RWPE2 (cell line): ENCODE measurements at places on chromosomes 12 and 14.

- no peak overlapping the region for H3K4me3 ChIP-seq
- no peaks in the 10 kb centered on the region for H3K27me3 ChIP-seq
- H3K27ac ChIP-seq = no peak overlapping the region
These were observed 166.7 kb downstream of the ITPR2 start for GRCh38 chr12:26666286-26666685.

GRCh38 chr12:62934799-62935674 lies at the start of gene PPM1H:
PPM1H (minus strand) TSS chr12:62935150; CDS start chr12:62934736, 414 bp downstream.
- peak within 1 kb of the TSS; percentile 42 for H3K4me3 ChIP-seq
- peaks cover 6% of the 10 kb centered on the region for H3K4me1 ChIP-seq
- H3K27me3 ChIP-seq = peaks cover 70% of the 10 kb centered on the region
- H3K36me3 ChIP-seq = no peaks in the 10 kb centered on the region
- no peak within 1 kb of the TSS for H3K27ac ChIP-seq
- DNase-seq = peak; percentile 64

GRCh38 chr14:81193924-81194633 lies 26.7 kb downstream of the GTF2A1 start:
- no peak for DNase-seq
- H3K27ac ChIP-seq = no peak overlapping the region
- peaks cover 3% of the 10 kb centered on the region for H3K27me3 ChIP-seq
- H3K36me3 ChIP-seq = peaks cover 73% of the 10 kb centered on the region
- peaks cover 4% of the 10 kb centered on the region for H3K4me1 ChIP-seq

DNA sequence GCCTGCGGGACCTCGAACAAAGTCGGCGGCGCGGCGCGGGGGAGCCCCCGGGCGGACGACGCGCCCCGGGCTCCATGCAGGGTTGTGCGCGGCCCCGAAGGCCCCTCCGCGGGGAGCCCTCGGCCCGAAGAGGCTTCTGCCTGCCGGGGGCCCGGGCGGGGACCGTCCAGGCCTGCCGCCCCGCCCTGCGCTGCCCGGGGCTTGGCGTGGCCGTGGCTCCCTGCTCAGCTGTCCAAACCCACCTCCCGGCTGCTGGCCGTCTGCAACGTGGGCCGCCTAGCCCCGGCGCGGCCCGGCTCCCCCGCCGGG lies 670 bp downstream of the DYRK2 start:
- peaks cover 36% of the 10 kb centered on the region for H3K4me1 ChIP-seq
- DNase-seq = no peak
- no peaks in the 10 kb centered on the region for H3K36me3 ChIP-seq
- peak overlapping the region; percentile 97 for H3K4me3 ChIP-seq
- H3K27ac ChIP-seq = peak overlapping the region; percentile 70
- no peaks in the 10 kb centered on the region for H3K27me3 ChIP-seq

- no peak overlapping the region for H3K4me3 ChIP-seq
- H3K36me3 ChIP-seq = no peaks in the 10 kb centered on the region
- no peaks in the 10 kb centered on the region for H3K4me1 ChIP-seq
- no peak overlapping the region for H3K27ac ChIP-seq
- peak; percentile 63 for DNase-seq
- no peaks in the 10 kb centered on the region for H3K27me3 ChIP-seq
These were observed 101.9 kb downstream of the GAS2L3 start for GRCh38 chr12:100675432-100675831.

DNA sequence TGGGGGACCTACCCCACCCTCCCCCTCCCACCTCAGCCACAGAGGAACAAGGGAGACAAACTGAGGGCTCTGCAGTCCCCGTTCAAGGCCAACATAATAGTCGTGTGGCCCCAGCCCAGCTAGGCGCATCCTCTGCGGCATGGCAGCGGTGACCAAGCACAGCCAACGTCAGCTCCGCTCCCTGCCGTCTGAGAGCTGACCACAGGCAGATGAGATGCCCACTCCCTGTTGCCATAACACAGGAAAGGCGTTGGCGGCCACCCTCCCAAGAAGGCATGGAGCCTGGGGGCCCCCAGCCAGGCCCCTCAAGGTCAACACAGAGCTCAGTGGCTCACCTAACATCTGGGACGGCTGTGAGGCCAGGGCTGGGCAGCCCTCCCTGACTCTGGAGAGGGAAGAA lies 32.6 kb upstream of the UBC start:
- no peak overlapping the region for H3K4me3 ChIP-seq
- no peaks in the 10 kb centered on the region for H3K27me3 ChIP-seq
- no peak for DNase-seq
- no peaks in the 10 kb centered on the region for H3K4me1 ChIP-seq
- H3K27ac ChIP-seq = no peak overlapping the region

DNA sequence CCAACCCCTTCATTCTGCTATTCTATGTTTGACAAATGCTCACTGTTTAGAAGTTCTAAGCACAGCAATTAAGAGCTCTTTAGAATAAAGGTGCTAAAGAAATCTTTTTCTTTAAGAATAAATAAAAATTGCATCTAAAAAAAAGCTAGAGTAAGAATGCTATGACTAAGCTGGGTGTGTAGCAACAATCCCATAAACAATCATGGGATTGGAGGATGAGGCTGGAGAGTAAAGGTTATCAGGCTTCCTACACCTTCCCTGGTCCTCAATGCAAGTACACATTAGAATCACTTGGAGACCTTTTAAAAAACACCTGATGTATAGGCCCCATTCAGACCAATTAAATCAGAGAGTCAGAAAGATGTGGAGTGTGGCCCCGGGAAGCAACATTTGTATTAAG lies 88.3 kb downstream of the CIT start:
- H3K27ac ChIP-seq = no peak overlapping the region
- no peak for DNase-seq
- H3K4me3 ChIP-seq = no peak overlapping the region
- peaks cover 9% of the 10 kb centered on the region for H3K36me3 ChIP-seq
- no peaks in the 10 kb centered on the region for H3K27me3 ChIP-seq
- H3K4me1 ChIP-seq = no peaks in the 10 kb centered on the region

DNA sequence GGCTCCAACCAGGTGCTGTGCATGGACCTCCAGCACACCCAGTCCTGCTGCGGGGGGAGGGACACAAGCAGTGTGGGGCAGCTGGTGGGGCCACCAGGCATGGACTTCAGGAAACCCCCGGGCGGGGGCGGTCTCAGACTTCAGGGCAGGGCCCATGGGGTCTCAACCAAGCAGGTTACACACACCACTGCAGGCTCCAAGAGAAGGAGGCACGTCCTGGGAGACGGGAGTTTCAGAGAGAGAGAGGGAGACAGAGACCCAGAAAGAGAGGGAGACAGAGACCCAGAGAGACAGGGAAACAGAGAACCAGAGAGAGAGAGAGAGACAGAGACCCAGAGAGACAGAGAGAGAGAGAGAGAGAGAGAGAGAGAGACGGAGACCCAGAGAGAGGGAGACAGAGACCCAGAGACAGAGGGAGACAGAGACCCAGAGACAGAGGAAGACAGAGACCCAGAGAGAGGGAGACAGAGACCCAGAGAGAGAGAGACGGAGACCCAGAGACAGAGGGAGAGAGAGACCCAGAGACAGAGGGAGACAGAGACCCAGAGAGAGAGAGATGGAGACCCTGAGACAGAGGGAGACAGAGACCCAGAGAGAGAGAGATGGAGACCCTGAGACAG lies 128.9 kb downstream of the NCOR2 start:
- peaks cover 16% of the 10 kb centered on the region for H3K4me1 ChIP-seq
- no peak overlapping the region for H3K27ac ChIP-seq
- H3K36me3 ChIP-seq = peaks cover 23% of the 10 kb centered on the region
- H3K4me3 ChIP-seq = no peak overlapping the region
- DNase-seq = no peak
- H3K27me3 ChIP-seq = no peaks in the 10 kb centered on the region

DNA sequence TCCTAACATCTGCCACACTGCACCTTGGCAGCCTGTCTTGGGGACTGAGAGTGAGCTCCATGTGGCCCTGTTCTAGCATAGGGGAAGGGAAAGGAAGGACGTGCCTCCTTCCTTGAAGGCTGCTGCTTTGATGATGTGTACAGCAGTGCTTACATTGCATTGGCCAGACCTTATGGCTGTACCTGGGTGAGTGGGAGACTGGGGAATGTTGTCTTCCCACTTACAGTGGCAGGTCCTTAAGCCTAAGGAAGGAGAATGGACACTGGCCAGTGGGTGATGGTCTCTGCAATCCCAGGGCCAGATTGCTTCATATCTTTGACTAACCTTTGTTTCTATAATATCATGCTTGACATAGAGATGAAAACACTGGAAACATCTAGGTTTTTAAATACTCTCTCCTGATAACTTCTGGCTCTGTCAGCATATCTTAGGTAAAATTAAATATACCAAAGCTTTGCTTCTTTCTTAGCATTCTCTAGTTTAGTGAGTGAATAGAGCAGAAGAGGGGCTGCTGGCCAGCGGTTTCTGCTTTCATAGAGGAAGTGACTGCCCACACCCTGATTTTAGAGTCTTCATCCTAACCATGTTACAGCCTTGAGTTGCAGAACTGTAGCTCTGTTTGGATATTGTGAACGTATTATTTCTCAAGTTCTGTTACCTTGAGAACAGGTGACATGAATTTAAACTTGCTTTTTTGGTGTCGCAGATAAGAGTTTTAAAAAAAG lies 27.2 kb downstream of the KLC1 start:
- no peak for DNase-seq
- H3K27ac ChIP-seq = no peak overlapping the region
- peaks cover 84% of the 10 kb centered on the region for H3K36me3 ChIP-seq
- H3K4me1 ChIP-seq = peaks cover 3% of the 10 kb centered on the region
- H3K27me3 ChIP-seq = no peaks in the 10 kb centered on the region

GRCh38 chr12:59940631-59941342 lies 345.0 kb downstream of the SLC16A7 start:
- H3K27ac ChIP-seq = no peak overlapping the region
- H3K4me1 ChIP-seq = no peaks in the 10 kb centered on the region
- DNase-seq = no peak
- no peak overlapping the region for H3K4me3 ChIP-seq
- no peaks in the 10 kb centered on the region for H3K27me3 ChIP-seq
- no peaks in the 10 kb centered on the region for H3K36me3 ChIP-seq

DNA sequence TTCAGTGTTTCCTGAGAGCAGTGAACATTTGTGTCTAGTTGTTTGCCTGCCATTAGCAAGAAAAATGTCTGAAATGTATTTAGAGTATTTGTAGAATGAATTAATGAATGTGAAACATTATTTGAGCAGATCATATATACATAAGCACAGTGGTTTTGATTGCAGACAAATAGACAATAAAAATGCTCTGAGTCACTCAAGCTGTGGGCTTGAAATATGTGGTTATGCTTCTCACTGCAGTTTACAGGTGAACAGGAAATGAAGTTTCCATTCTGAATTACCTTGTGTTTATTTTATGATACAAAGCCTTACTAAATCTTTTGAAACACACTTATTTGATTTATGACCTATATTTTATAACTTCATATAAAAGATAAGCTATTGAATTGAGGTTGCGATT lies 827.7 kb downstream of the TMTC2 start:
- no peaks in the 10 kb centered on the region for H3K27me3 ChIP-seq
- peaks cover 3% of the 10 kb centered on the region for H3K4me1 ChIP-seq
- H3K36me3 ChIP-seq = no peaks in the 10 kb centered on the region
- DNase-seq = no peak

DNA sequence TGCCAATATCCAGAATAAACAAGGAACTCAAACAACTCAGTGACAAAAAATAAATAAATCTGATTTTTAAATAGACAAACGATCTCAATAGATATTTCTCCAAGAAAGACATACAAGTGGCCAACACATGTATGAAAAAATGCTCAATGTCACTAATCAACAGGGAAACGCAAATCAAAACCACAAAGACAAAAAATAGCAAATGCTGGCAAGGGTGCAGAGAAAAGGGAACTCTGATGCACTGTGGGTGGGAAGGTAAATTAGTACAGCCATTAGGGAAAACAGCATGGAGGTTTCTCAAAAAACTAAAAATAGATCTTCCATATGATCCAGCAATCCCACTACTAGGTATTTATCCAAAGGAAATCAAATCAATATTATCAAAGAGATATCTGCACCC lies 3.5 kb upstream of the EIF5 start:
- no peak for DNase-seq
- no peak overlapping the region for H3K27ac ChIP-seq
- H3K36me3 ChIP-seq = peaks cover 8% of the 10 kb centered on the region
- H3K4me3 ChIP-seq = no peak overlapping the region
- H3K4me1 ChIP-seq = peaks cover 9% of the 10 kb centered on the region

DNA sequence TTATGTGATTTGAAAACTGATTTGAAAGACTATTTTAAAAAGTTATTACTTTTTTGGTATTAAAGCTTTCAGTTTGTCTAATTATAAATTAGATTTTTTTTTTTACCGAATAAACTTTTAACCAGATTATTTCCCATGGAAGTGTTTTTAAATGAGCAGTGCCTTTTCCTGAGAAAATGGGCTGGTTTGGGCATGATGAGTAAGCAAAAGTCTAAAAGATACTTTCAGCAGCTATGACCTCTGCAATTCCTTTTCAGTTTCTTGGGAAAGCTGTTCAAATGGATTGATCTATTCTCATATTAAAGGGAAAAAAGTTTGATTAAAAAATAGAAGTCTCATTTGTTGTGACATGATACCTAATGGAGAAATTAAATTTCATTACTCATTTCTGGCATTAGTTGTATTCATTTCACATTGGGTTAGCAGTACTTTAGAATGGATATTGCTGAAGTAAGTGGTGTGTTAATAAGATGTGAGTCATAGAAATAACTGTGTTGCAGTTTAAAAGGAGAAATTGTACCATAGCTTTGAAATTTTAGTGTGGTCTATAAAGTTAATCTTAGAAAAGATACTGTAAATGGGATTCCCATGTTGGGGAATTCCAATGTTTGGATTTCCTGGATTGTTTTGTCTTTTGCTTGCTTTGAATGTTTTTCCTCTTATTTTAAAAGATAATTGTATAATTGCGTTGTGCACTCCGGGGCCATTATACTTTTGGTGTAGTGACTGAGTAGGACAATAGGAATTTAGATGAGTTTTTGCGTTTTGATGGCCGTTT lies 21.0 kb downstream of the KTN1 start:
- no peak for DNase-seq
- H3K4me1 ChIP-seq = peaks cover 52% of the 10 kb centered on the region
- H3K27me3 ChIP-seq = no peaks in the 10 kb centered on the region
- H3K4me3 ChIP-seq = no peak overlapping the region
- H3K27ac ChIP-seq = peak overlapping the region; percentile 89

- H3K4me1 ChIP-seq = no peaks in the 10 kb centered on the region
- peaks cover 10% of the 10 kb centered on the region for H3K27me3 ChIP-seq
- no peak overlapping the region for H3K4me3 ChIP-seq
These were observed 181.5 kb upstream of the SFSWAP start for GRCh38 chr12:131529196-131530040.

GRCh38 chr12:66538970-66539369 lies 139.9 kb downstream of the GRIP1 start:
- no peak overlapping the region for H3K27ac ChIP-seq
- no peaks in the 10 kb centered on the region for H3K27me3 ChIP-seq
- no peak overlapping the region for H3K4me3 ChIP-seq
- no peaks in the 10 kb centered on the region for H3K4me1 ChIP-seq
- H3K36me3 ChIP-seq = no peaks in the 10 kb centered on the region

DNA sequence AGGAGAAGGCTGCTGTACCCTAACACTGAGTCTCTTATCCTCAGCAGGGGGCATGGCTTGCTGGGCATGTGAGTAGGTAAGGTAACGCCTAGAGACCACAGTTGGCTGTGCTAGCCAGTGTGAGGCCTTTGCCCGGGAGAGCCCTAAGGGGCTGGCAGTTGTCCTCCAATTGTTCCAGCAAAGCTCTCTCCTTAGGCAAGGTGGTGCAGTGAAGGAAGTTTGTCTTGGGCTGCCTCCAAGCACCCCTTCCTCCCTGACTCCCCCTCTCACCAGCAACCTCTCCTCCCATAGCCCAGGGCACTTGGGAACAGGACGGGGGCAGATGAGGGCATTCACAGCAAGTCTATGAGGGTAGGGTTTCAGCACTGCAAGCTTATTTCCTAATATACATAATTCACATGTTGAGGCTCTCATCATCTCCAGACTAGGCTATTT lies 23.0 kb downstream of the LACRT start:
- no peak overlapping the region for H3K4me3 ChIP-seq
- H3K36me3 ChIP-seq = no peaks in the 10 kb centered on the region
- no peaks in the 10 kb centered on the region for H3K4me1 ChIP-seq
- H3K27me3 ChIP-seq = peaks cover 3% of the 10 kb centered on the region
